G401 (cell line): ENCODE measurements at places on chromosomes 3 and 15.

DNA sequence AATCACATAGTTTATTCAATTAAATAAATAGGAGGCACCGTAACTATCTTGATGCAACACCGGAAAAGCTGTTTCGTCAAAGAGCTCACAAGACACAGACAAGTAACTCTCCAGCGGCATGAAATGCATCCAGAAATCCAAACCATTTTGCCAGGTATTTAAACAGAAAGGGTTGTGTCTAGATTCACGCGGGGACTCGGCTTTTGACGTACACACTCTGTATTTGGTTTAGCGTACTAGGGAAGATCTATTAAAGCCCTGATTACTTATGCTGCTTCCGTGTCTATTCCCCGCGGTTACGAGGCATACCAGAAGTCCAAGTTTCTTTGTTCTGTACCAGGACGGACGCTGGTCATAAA, 718 bp downstream of the BNIP2 start:
- DNase-seq, result no peak

GRCh38 chr3:41224120-41224806, 25.0 kb downstream of the CTNNB1 start:
- no peak for DNase-seq

DNA sequence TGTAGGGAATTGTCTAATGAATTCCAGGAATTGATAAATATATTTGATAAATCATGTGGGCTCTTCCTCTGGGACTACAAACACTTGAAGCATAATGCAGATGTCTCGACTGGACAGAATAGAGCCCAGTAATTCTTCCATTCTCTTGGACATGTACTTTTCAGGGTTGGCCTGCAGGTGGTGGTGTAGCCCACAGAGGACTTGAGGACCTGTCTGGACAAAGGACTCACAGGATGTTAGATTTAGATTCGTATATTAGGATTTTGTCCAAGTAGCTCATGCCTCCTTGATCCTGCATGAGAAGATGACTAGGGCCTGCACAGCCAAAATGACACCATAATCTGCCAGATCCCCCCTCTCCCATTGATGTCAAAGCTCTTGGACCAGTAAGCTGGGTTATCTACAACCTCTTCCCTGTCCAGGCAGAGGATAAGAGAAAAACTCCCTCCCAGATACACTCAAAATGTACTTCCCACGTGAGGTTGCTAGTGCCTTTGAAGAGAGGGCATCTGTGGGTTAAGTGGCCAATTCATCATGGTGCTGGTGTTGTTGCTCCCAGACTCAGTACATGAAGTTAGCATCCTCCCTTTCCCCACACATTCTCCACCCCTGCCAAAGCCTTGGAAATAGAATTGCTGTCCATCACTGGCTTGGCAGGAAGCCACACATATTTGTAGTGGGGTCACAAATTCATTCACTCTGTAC, 88.6 kb upstream of the ZNF280D start:
- DNase-seq, result peak; percentile 68

DNA sequence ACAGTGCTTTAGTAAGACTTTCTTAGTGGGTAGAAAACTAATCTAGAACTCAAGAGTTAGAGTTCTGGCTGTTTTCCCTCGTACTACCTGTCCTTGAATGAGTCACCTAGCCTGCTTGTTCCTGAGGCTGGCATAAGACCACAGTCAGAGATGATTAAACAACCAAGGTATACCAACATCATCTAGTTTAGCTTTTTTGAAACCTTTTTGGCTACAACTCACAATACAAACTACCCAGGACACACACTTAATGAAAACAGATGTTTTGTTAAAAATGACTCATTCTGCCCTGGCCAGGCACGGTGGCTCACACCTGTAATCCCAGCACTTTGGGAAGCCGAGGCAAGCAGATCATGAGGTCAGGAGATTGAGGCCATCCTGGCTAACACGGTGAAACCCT, 4.6 kb downstream of the MCCC1 start:
- DNase-seq, result no peak

DNA sequence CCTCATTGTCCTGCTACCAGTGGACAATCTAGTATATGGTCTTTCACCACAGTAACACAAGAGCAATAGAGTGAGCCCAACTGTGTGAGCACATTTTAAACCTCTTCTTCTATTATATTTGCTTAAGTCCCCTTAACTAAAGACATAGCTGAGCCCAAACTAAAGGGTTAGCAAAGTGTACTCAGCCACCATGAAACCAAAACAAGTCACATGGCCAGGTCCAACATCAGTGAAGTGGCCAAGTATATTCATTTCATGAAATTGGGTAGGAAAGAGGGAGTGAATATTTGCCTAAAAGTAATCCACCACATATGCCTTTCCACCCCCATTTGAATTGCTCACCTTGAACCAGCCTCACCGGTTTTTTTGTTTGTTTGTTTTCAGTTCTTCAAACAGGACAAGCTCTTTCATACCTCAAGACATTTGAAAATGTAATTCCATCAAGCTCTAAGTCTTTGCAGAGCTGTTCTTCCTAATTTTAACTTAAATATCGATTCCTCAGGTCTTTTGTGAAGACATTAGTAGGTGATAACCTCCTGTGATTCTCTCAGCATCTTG, 327.0 kb upstream of the SEMA6D start:
- no peak for DNase-seq

GRCh38 chr15:70269991-70270751, 172.5 kb upstream of the TLE3 start:
- no peak for DNase-seq

DNA sequence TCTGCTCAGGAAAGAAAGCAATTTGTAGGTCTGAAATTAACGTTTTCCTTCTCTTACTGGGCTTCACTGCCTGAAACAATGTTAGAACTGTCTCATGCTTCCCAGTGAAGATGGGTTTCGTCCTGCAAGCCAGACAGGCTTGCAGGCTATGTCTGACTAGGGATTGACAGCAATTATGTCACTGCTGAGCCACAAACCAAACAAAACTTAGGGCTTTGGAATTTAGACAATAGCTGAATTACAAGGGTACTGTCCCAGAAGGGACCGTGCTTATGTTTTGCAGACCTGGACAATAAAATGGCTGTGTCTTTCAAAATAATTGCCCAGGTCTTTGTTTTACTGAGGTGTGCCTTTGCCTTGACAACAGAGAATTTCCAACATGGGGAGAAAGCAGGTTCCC, 46.3 kb upstream of the CCDC80 start:
- DNase-seq, result no peak
